ENCODE measurements at places on chromosomes 2 and 18. TPM values are rescaled to one million over a fixed set of nuclear protein-coding genes. Genes with fewer than 3 reads are reported as not detected.

The POU3F3 gene
- total RNA-seq: not detected

The SETBP1 gene
- 0.83 TPM for total RNA-seq

The MAP3K2 gene
- total RNA-seq: 100 TPM

The GALNT5 gene
- not detected for total RNA-seq

The GLI2 gene
- total RNA-seq: not detected

The CFC1 gene
- not detected for total RNA-seq

The POTEJ gene
- total RNA-seq: not detected

The OR6B2 gene
- total RNA-seq: not detected

The LRATD1 gene
- total RNA-seq: not detected

The GPAT2 gene
- 5.0 TPM for total RNA-seq

The RNF181 gene
- 43.3 TPM for total RNA-seq

The DOK1 gene
- 14.6 TPM for total RNA-seq

The RGPD3 gene
- total RNA-seq: 0.21 TPM

The LIMS4 gene
- total RNA-seq: 0.44 TPM

The NPPC gene
- total RNA-seq: not detected

The FEV gene
- not detected for total RNA-seq

The LINC00305 gene
- not detected for total RNA-seq

The RGPD4 gene
- total RNA-seq: not detected

The TNFAIP6 gene
- total RNA-seq: not detected

The CNDP1 gene
- 0.20 TPM for total RNA-seq

The PLCL1 gene
- total RNA-seq: 24.9 TPM

The G6PC2 gene
- not detected for total RNA-seq

The DOK6 gene
- 0.05 TPM for total RNA-seq

The ARID5A gene
- 126 TPM for total RNA-seq

The HJURP gene
- 1.1 TPM for total RNA-seq

The C2orf80 gene
- not detected for total RNA-seq

The TIA1 gene
- 68.1 TPM for total RNA-seq

The HSBP1L1 gene
- total RNA-seq: 21.5 TPM

The REG3G gene
- not detected for total RNA-seq

The DTNB gene
- total RNA-seq: 32.3 TPM

The IL1RN gene
- total RNA-seq: 1.2 TPM

The TTN gene
- total RNA-seq: 26.4 TPM

The CACNB4 gene
- total RNA-seq: 0.65 TPM

The NCKAP5 gene
- total RNA-seq: not detected

Measured in T-helper 17 cell (primary cell).